ENCODE measurements at places on chromosomes 4 and X.

GRCh38 chrX:150680974-150681373 lies 12.2 kb upstream of the MTMR1 start:
- DNase-seq = no peak

GRCh38 chrX:81354954-81355353 lies 153.1 kb downstream of the SH3BGRL start:
- no peak for DNase-seq

DNA sequence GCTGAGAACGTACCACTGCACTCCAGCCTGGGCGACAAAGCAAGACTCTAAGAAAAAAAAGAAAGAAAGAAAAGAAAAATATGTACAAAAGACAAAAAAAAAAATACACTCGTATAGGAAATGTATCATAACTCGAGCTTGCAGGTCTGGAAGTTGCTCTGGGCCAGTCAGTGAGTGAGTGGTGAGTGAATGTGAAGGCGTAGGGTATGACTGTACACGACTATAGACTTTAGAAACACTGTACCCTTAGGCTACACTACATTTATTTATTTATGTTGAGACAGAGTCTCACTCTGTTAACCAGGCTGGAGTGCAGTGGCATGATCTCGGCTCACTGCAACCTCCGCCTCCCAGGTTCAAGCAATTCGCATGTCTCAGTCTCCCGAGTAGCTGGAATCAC lies 29.4 kb downstream of the EVC2 start:
- no peak for DNase-seq

DNA sequence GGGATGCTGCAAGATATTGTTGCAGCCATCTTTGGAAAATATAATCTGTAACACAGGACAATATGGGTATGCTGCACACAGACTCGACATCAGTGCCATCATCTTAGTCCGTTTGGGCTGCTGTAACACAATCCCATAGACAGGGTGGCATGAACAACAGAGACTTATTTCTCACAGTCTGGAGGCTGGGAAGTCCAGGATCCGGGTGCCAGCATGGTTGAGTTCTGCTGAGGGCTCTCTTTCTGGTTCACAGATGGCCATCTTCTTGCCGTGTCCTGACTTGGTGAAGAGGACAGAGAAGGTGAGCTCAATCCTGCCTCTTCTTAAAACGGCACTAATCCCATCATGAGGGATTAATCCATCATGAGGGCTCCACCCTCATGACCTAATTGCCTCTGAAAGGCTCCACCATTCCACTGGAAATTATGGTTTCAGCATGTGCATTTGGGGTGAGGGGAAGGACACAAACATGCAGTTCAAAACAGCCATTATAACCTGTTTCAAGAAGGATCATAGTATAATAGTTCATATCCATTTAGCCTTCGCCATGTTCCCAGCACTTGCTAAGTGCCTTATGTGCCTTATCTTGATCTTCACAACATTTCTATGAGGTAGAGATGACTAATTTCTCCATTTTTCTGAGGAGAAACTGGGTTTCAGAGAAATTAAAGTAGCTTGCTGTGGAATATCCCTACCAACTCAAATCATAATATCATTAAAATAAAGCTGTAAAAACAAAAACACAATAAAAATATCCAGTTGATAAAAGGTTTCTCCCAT lies 27.9 kb upstream of the SPP1 start:
- no peak for DNase-seq

GRCh38 chrX:30779453-30780030 lies 109.5 kb downstream of the TAB3 start:
- DNase-seq = no peak

- DNase-seq = no peak
These were observed 35.5 kb upstream of the SORBS2 start for GRCh38 chr4:185847352-185848097.

GRCh38 chr4:165716472-165716871 lies 156.6 kb upstream of the TLL1 start:
- no peak for DNase-seq

- DNase-seq = no peak
These were observed 35.7 kb downstream of the FRAS1 start for GRCh38 chr4:78092850-78093249.
